ENCODE measurements at places on chromosomes 6 and 20.

DNA sequence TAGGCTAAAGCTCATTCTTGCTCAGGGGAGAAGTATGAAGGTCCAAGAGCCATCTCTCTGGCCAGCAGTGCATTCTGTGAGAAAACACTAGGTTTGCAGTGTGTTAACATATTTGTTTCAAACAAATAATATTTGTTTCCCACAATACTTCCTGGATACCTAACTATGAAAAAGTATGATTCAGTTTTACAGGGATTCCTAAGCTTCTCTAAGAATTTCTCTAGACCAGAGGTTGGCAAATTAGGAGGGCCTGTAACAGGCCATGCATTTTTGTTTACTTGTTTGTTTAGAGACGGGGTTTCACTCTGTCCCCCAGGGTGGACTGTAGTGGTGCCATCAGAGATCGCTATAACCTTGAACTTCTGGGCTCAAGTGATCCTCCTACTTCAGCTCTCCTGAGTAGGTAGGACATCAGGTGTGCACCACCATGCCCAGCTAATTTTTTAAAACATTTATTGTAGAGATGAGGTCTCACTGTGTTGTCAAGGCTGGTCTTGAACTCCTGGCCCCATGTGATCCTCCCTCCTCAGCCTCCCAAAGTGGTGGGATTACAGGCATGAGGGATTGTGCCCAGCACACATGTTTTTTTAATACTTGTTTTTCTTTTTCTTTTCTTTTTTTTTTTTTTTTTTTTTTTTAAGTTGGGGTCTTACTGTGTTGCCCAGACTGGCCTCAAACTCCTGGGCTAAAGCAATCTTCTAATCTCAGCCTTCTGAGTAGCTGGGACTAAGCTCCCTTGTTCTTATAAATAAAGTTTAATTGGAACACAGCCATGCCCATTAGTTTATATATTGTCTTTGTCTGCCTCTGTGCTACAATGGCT lies 71.7 kb downstream of the ADGRG6 start:
- no peak for DNase-seq

DNA sequence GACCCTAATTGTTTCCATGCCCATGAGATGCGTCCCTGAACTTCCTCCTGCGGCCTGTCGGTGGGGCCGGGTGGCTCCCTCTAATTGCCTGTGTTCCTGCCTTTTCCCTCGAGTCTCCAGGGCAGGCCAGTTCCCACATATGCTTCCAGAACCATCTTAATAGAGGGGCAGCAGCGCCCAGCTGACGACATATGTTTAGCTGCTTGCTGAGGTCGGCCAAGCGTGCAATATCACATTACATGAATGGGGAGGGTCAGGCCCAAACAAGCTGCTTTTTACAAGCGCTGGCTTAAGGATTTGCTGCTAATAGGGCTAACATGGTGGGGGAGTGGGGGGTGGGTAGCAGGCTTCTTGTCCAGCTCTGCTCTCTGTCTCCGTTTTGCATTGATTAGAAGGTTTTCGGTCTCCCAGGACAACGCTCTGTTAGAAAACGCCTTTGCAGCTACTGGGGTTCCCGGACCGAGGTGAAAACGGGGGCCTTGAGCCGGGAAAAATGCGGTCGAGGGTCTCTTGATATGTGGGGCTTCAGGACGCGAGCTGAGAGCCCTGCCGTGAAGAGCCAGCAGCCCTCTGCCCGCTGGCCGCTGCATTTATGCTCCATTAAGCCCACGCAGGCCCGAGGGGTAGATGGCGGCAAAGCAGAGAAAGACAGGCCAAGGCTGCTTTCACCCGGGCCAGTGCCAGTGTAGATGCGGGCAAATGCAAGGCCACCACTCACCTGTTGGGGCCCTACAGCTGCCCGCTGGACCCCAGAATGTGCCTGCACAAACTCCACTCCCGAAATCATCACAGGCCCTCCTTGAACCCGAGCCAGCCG lies 308.5 kb downstream of the BMP7 start:
- DNase-seq: peak; percentile 64

- DNase-seq: peak; percentile 81
These were observed 183.6 kb downstream of the JARID2 start for GRCh38 chr6:15429141-15430110.

GRCh38 chr6:7234547-7234946 lies 78.5 kb downstream of the SSR1 start:
- DNase-seq: no peak

DNA sequence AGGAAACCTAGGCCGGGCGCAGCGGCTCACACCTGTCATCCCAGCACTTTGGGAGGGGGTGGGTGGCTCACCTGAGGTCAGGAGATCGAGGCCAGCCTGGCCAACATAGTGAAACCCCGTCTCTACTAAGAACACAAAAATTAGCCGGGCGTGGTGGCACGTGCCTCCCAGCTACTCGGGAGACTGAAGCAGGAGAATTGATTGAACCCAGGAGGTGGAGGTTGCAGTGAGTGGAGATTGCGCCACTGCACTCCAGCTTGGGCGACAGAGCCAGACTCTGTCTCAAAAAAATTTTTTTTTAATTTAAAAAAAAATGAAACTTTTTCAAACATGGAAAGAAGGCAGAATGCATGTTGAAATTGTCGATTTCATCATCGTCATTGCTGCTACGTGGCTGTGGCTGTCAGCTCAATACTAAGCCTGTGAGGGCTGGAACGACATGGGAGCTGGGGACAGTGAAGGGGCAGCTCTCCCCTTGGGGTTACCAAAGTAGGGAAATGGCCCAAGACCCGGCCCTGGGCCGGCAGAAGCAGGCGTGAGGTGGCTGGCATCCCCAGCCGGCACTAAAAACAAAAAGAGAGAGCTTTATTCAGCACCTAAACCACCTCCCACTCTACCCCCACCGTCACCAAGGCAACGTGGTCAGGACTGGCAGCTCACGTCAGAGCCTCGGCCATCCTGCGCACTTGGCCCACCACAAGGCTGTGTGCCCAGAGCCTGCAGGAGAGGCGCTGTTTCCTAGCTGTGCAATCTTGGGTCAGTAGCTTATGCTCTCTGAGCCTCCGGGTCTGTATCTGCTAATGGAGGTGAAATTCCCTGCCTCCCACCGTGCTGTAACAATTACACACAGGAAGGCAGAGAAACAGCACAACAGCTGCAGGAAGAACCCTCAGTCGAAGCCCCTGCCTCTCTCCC lies 30.8 kb downstream of the AGPAT4 start:
- DNase-seq: no peak

DNA sequence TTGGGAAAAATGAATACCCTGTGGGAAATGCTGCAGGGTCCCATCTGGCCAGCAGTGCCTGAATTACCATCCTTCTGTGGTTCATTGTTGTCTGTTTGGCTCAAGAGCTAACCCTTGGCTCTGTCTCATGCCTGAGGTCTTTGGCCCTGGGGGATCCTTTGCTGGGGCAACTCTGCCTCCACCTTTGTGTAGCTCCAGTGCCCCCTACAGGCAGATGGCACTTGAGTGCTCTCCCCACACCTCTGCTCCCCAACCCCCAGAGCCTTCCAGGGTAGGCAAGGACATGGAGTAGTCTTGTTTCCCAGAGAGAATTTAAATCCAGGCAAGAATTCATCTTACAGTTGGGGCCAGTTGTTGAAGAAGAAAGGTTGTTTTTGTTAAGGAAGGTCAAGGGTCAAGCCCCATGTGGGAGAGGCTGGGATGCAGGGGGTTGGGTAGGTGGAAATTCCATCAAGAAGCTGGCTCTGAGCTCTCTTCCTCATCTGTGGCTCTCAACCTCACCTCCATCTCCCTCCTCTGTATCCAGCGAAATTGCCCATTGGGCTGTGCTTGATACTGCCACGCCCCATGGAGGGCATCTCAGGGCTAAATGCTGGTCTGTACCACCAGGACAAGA lies 44.2 kb downstream of the ZNF831 start:
- DNase-seq: peak; percentile 52

DNA sequence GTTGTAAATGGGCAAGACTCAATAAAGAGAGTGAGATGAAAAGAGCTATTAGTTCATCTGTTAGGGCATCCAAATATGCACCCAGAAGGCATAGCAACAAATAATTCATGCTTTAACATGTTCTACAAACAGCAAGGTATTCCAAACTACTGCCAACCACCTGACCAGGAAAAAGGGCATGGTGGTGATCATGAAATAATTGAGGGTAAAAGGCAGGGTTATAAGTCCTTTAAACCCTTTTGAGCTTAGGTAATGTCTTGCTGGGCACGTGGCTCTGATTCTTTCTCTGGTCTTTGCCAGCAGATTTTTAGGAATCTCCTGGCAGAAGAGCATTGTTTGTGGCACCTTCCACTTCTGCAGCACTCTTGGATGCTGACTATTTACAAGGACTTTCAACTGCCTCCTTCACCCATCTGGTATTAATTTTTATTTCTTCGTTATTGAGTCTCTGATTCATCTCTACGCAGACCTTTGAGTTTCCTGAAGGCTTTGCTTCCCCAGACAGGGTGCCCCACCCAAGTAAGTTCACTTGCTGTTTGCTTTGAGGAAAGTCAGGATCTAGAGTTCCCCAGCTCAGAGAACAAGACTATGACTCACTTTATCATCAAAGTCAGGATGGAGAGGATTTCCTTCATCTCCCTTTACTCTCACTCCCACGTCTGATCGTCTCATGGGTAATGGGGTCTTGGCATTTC lies 83.4 kb upstream of the NEDD9 start:
- peak; percentile 25 for DNase-seq

DNA sequence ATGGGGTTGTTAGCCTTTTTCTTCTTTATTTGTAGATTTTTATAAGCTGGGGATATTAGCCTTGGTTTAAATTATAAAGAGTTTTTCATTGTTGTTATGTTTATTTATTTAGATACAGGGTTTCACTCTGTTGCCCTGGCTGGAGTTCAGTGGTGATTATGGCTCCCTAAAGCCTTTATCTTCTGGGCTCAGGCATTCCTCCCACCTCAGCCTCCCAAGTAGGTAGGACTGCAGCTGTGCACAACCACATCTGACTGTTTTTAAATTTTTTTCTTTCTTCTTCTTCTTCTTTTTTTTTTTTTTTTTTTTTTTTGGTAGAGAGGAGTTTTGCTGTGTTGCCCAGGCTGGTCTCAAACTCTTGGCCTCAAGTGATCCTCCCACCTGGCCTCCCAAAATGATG lies 80.9 kb downstream of the UBE3D start:
- no peak for DNase-seq

DNA sequence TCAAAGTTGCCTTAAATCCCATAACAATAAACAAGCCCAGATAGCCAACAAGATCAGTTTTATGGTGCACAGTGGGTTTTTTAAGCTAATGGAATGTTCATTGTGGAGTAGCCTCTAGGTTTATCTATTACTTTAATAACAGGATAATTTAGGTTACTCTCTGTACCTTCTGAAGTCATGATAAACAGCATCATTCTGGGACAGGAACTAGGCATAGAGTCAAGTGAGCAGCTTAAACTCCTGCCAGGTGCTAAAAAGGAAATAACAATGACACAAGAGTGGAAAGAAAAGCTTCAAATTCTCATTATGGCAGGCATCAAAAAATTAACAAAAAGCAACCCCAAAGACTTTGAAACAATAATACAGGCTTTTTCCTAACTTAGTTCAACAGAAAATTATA lies 228.8 kb downstream of the HACE1 start:
- DNase-seq: no peak

- DNase-seq: peak; percentile 90
These were observed 23.2 kb downstream of the ZNF311 start for GRCh38 chr6:28981833-28982475.

DNA sequence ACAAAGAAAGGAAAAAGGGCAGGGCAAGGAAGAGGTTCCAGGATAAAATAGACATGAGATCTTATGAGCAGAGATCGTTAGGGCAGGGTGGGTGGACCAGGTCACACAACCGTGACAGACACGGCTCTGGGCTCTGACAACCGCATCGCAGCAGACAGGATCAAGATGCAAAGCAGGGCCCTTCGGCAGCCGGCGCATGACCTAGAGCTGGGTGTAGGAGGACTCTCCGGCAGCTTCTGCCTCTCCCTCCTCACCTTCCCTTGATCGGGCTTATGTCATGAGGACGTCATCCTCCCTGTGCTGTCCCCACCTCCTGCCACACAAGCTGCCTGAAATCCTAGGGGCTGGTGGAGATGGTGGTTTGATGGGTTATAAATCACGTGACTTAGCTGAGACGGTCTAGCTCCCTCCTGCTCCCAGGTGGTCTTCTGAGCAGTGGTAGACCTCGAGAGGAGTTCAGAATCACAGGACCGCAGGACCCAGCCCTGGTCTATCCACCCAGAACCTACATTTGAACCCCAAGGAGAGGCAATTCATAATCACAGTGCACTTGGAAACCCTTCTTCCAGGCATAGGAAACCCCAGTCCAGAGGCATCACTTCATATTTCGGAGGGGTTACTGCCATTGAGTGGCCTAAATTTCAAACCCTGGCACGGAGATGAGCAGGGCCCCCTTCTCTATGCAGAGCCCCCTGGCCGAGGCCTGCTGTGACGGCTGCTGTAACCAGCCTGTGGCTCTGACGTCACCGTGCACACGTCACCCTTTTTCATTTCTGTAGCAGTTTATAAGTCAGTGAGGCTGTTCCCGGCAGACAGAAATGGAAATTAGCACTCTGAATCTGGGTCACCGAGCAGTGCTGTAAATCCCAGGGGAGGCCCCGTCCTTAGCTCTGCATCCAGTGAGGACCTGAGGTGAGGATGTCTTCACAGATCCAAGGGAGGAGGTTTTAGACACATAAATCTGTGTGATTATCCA lies 8.7 kb upstream of the CCR6 start:
- no peak for DNase-seq

GRCh38 chr6:161701056-161701455 lies 427.2 kb upstream of the AGPAT4 start:
- no peak for DNase-seq

DNA sequence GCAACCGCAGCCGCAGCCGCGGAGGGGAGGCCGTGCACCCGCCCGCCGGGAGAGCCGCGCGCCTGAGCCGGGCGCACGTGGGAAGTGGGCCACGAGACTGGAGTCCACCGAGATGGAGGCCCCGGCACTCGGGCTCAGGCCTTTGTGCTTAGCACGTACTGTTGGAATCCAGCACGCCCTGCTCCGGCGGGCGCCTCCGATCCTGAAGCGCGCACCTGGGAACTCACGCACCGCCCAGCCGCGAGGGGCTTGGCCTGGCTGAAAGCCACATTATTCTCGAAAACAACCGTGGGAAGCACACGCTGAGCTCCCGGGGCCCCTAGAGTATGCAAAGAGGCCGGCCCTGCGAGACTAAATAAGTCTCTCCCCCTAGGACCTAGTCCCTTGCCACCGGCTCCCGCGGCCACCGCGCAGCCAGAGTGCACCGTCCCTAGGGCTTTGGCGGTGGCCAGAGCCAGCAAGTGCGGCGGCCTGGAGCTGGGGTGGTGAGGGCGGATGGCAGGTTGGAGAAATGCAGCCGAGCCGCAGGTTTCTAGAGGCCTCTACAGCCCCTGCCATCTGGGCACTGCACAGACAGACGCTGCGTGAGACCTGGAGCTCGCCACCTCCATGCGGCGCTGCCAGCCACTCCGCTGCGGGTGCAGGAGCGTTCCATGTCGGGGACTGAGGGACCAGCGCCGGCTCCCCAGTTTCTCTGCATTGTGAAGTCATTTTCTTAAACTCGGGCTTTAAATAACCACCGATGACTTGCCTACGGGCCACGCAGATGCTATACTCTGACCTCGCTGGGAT lies 42.0 kb upstream of the LY86 start:
- DNase-seq: no peak

GRCh38 chr20:63280929-63281545 lies 8.4 kb downstream of the ARFGAP1 start:
- DNase-seq: no peak

GRCh38 chr20:2417213-2417541 lies 36.5 kb downstream of the TGM6 start:
- DNase-seq: no peak

- no peak for DNase-seq
These were observed 8.0 kb upstream of the TNFAIP3 start for GRCh38 chr6:137859025-137859424.
